ENCODE measurements at places on chromosomes 3 and 15.

DNA sequence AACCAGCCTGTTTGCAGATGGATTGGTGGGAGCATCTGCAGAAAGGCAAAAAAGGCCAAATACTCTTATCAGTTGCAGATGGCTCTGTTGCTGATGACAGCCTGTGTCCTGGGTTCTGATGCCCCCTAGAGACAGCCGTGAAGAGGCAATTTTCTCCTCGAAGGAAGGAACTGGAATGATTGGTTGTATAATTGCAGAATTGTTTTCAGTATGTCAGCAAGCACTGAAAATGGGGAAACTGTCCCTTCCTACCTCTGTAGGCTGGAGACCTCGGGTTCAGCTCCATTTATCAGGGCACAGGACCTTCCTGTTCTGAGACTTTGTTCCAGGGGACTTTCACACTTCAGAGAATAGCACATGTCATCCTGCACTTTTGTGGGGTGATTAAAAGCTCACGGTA is 103.0 kb downstream of the PGPEP1L start:
- DNase-seq, result no peak

GRCh38 chr3:143769616-143770015 is 78.7 kb downstream of the SLC9A9 start:
- DNase-seq, result peak; percentile 57

GRCh38 chr15:55434989-55435825 is 26.9 kb downstream of the PIERCE2 start:
- DNase-seq, result peak; percentile 10

DNA sequence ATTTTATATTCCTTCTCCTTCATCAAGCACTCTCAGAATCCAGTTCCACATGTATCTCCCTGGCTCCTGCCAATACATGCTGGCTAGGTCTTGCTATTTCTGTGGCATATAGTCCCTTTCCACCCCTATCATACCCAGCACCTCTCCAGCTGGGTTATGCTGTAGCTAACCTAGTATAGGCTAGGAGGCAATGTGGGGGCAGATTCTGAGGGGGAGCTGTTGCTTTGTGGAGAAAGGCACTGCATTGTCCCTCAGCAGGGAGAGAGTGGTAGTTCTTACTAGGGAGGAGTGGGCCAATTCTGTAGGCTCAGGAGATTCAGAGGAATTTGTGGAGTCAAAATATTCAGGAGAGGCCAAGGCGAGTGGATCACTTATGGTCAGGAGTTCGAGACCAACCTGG is 39.4 kb upstream of the UBL7 start:
- DNase-seq, result no peak

- peak; percentile 77 for DNase-seq
These were observed 2.4 kb downstream of the CSRNP1 start for GRCh38 chr3:39150803-39151631.

DNA sequence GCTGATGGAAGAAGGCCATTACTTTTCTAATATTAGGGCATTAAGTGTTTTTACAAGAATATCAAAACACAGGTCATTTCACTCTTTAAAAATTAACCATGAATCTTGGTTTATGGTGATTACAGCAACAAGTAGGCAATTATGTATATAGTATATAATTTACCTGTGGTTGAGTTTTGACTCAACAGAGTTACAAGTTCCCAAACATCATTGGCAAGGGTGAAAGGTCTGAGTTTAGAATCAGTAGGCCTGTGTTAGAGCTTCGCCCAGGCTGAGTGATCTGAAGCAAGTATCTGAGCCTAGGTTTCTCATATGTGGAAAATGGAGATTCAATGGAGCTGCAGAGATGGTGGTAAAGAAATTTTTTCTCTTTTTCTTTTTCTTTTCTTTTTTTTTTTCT is 25.1 kb upstream of the LPP start:
- DNase-seq, result no peak

DNA sequence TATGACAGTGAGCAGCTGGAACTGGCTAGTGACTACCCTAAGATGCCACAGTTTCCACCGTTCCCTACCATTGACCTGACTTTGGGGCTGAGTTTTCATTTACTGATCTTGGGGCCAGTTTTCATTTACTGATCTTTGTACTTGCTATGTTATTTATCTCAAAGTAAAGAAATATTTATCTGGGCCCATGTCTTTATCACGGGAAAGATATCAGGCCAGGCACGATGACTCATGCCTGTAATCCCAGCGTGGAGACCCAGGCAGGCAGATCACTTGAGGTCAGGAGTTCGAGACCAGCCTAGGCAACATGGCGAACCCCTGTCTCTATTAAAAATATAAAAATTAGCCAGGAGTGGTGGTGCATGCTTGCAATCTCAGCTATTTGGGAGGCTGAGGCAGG is 83.5 kb downstream of the EOMES start:
- no peak for DNase-seq

DNA sequence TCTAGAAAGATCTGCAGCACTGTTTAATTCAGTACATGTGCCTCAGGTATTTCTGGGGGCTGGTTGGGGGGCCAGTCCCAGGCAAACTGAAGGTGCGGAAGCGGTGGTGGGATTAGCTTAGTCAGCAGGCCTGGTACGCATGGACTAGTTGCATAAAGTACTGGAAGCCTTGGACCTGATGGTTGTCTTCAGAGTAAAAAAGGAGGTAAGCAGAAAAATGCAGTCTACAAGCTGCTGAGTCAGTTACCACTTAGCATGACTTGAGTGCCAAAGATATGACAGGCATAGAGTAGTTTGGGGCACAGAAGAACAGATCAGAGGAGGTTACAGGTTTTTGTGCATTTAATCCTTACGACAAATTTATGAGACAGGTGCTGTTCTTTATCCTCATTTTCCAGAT is 19.9 kb upstream of the GOLGA8J start:
- DNase-seq, result no peak

DNA sequence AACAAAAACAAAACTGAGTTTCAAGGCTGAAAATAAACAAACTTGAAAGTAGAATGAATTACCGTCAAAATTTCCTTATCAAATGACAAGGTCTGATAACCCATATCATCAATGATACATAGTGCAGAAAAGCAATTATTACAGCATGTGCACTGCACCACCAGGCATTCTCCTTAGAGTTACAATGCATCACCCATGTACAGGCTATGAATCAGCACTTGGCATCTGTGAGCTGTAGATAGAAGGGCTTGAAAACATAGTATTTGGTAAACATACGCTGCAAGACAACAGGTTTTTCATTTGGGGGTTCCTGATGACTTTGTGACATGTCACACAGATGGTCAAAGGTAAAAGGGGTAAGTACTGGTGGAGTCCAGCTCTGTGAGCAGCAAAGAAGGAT is 265.1 kb downstream of the CTNNB1 start:
- no peak for DNase-seq

- DNase-seq, result no peak
These were observed 20.1 kb upstream of the MCF2L2 start for GRCh38 chr3:183448369-183449128.

DNA sequence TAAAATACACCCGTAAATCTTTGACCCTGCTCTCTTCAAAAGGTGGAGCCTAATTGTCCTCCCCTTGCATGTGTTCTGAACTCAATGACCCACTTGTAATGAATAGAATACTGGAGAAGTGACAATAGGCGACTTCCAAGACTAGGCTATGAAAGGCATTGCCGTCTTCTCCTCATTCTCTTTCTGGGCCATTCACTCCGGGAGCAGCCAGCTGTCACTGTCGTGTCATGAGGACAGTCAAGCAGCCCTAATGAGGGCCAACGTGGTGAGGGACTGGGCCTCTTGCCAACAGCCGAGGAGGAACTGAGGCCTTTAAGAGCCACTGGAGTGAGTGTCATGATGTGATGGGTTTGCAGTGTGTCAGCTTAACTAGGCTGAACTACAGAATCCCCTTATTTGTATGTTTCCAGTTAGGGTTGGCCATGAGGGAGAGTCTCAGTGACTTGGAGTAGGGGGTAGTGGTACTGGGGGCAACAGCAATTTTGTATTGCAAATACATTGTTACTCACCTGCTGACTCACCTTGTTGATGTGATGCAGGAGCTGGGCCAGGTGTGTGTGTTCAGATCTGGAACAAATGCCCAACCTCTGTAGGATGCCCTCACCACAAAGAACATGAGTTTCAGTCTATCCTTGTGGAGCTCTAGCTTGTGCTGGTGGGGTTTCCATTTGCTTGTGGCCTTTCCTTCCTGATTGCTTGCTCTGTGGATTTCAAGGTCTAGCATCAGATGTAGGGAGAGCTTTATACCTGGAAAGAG is 188.5 kb upstream of the PROK2 start:
- DNase-seq, result no peak

DNA sequence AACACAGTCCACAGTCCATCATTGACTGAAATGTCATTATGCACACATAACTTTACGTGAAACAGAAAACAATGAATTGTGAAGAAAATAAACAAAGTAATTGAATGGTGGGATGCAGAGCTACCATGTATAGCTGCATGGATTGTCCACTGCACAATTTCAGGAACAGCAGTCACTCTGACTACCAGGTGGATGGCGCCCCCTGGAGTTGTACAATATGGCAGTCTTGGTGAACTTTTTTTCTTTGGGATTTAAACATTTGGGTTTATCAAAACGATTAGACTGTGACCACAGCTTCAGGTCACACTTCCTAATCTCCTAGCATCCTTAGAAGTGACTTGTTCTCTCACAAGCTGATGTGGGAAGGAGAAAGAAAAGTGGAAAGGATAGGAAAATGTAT is 48.9 kb upstream of the TCF12 start:
- no peak for DNase-seq

GRCh38 chr3:129033151-129033550 is 27.4 kb upstream of the GP9 start:
- DNase-seq, result no peak

Measured in brain pericyte (primary cell).